ENCODE measurements at places on chromosomes 1 and 21.

DNA sequence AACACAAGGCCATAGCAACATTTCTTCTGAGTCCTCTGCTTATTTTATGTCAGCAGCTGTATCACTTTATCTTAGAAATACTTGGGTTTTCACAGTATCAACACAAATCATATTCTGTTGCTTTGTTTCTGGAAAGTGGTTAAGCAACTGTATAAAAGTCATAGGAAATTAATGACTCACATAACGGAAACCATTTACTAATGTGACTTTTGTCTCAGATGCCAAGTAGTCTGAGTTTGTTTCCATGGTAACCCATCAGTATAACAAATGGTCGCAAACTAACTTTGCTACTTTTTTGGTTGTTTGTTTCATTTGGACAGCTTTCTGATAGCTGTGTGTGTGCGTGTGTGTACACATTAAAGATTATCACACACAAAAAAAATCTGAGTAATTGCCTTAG, 31.1 kb downstream of the EEIG2 start:
- peak; percentile 70 for DNase-seq

GRCh38 chr21:45140346-45140940, 66.1 kb downstream of the ADARB1 start:
- peak; percentile 70 for DNase-seq

- DNase-seq: no peak
Measured at GRCh38 chr1:154623358-154623757, 15.4 kb upstream of the ADAR start.

GRCh38 chr1:225899044-225899925, 10.3 kb upstream of the LEFTY1 start:
- DNase-seq: no peak

- DNase-seq: no peak
Measured at GRCh38 chr1:213692321-213692720, 295.5 kb upstream of the PROX1 start.

DNA sequence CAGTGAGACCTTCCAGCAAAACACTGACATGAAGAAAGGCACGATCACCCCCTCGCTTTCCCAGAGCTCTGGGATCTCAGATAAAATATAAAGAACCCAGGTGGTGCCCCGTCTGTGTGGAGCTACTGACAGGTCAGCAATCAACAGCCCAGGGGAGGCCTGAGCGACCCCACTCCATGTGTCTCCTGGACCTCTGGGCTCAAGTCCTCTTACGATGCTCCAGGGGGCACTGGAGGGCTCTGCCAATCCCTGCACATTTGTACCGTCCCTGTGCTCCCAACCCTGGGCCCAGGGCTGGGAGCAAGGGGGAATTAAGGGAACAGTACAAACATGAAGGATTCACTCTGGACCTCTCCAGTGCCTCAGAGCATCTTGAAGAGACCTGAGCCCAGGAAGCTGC, 12.5 kb downstream of the S100A7A start:
- no peak for DNase-seq

GRCh38 chr1:184387476-184388318, 868 bp downstream of the C1orf21 start:
- DNase-seq: peak; percentile 45

DNA sequence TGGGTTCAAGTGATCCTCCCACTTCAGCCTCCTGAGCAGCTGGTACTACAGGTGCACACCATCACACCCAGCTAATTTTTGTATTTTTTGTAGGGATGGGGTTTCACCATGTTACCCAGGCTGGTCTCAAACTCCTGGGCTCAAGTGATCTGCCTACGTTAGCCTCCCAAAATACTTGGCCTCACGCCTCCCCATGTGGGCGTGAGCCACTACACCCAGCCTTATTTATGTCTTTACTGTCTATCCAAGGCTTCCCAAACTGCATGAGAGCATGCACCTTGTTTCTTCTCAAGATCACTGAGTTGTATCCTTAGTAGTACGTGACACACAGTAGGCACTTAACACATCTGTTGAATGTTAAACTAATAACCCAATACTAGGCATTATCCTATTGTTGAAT, 14.2 kb downstream of the WASF2 start:
- no peak for DNase-seq

- peak; percentile 55 for DNase-seq
Measured at GRCh38 chr1:96722161-96722922, 758 bp downstream of the PTBP2 start.

DNA sequence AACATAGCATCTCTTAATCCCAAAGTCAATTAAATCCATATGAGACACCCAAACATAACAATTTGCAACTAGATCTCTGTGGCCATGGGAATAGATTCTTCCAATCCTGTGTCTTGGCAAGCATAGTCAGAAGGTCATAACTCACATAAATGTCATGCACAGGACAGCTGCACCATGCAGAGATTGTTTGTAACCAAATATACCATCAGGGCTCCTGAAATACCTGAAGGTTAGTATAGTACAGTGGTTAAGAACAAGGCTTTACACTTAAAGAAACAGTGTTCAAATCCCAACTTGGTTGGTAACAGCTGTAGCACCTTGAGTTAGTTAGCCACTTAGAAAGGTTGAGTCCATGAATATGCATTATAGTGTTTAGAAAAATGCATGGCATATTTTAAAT, 82.6 kb upstream of the CCDC190 start:
- DNase-seq: peak; percentile 26

DNA sequence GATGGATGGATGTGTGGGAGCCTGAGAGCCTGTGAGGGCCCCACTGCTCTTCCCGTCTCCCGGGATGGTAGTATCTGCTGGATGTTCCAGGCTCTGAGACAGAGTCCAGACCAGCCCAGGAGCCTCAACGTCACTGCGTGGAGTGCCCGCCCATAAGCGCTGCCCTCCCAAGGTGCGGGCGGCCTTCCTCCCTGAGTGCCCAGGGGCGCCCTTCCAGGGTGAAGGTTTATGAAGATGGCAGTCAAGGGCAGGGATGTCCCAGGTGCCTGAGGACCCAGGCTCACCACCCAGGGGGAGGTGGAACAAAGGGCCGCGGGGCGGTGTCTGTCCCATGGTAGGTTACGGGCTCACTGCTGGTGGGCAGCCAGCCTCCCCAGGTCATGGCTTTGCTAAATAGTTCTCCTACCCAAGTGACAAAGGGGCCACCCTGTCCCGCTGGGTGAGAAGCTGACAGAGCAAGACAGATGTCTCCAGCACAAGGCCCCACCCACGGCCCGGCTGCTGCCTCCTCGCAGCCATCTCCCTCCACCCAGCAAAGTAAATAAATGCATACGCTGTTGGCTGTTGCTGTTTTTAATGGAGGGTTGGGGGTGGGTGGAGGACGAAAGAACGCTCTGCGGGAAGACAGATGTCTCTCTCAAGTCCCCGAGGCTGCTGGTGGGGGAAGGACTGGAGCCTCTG, 9.0 kb upstream of the GPR153 start:
- DNase-seq: no peak

- no peak for DNase-seq
Measured at GRCh38 chr1:181160322-181160721, 71.8 kb downstream of the IER5 start.

- DNase-seq: peak; percentile 28
Measured at GRCh38 chr1:42333662-42334239, 1.3 kb downstream of the FOXJ3 start.

DNA sequence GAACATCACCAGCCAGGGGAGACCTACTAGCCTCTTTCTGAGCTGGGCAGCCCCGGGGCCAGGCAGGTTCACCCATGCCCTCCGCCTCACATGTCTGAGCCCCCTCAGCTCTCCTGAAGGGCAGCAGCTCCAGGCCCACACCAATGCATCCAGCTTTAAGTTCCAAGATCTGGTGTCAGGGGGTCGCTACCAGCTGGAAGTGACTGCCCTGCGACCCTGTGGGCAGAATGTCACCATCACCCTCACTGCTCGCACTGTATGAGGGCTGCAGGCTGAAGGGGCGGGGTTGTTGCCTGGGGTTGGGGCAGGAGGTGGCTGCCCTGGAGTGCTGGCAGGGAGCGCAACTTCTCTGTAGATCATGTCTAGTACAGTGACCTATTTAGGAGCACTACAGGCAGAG, 8.5 kb upstream of the PTPN7 start:
- DNase-seq: no peak

- DNase-seq: no peak
Measured at GRCh38 chr1:169060919-169061639, 45.4 kb upstream of the ATP1B1 start.

- no peak for DNase-seq
Measured at GRCh38 chr1:230430499-230430898, 4.4 kb upstream of the PGBD5 start.

- DNase-seq: peak; percentile 50
Measured at GRCh38 chr1:241950390-241950789, 7.2 kb upstream of the BECN2 start.

- DNase-seq: no peak
Measured at GRCh38 chr1:98550076-98550475, 111.4 kb upstream of the SNX7 start.

DNA sequence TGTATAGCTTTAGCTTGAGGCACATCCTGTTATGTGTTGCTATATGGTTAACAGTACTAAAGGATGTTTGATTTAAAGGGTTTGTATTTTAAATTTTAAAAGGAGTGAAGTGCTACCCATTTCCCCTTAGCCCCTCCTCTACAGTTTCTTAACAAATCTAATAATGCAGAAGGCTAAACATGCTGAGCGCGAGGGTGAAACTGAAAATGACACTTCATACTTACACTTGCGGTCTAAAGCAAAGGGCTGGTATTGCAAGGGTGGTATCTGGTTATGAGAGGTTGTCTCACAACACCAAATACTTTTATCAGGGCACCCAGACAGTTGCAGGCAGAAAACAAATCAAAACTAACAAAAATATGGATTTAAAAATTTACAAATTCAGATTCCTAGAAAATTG, 172.3 kb downstream of the SIPA1L2 start:
- no peak for DNase-seq

GRCh38 chr1:72399807-72400206, 117.5 kb upstream of the NEGR1 start:
- DNase-seq: no peak

- DNase-seq: no peak
Measured at GRCh38 chr1:2073382-2074230, 23.4 kb downstream of the PRKCZ start.

GRCh38 chr1:211487082-211487481, 4.9 kb downstream of the RD3 start:
- DNase-seq: no peak

GRCh38 chr1:1374589-1374928, 448 bp downstream of the AURKAIP1 start:
- no peak for DNase-seq

GRCh38 chr1:157955221-157955620, 38.2 kb upstream of the KIRREL1 start:
- DNase-seq: no peak

DNA sequence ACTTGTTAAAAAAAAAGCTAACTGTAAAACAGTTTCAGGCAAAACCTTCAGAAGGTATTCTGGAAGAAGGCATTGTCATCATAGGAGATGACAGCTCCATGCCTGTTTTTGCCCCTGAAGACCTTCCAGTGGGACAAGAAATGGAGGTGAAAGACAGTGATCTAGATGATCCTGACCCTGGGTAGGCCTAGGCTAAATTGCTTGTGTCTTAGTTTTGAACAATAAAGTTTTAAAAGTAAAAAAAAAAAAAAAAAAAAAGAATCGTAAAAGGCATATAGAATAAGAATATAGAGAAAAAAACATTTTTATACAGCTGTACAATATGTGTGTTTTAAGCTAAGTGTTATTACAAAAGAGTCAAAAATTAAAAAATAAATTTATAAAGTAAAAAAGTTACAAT, 106.6 kb upstream of the PLXNA2 start:
- no peak for DNase-seq

DNA sequence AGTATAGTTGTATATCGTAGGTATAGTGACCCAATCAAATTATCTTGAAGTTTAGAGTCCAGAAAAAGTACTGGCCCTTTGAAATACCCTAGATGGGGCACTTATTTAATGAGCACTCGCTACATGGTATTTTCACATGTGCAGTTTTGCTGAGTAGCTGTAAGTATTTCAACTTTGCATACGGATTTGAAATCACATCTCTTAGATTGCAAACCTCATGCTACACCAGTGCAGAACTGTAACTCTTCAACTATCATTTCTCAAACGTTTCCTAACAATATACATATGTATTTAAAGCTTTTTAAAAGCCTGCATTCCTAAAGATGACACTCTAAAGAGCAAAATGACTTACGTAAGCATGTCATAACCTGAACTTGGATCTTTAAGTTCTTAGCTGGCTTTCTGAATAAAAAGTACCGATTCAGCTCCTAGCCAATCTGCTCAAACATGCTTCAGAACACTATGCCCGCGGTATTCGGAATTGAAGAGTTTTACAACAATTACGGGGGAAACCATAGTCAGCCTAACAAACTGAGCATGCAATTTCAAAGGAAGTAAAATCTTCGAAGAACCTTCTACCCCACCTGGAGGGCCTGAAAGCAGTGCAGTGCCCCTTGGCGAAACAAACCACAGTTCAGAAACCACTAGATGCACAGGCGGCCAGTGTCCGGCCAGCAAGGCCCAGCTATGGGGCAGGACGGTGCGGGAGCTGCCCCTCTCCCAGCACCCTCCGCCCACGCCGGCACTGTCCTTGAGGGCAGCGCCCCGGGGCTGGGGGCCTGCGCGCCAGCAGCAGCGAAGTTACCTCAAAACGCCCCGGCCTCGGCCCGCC, 863 bp downstream of the FH start:
- DNase-seq: peak; percentile 38

- DNase-seq: no peak
Measured at GRCh38 chr1:55352080-55352810, 137.1 kb upstream of the USP24 start.

DNA sequence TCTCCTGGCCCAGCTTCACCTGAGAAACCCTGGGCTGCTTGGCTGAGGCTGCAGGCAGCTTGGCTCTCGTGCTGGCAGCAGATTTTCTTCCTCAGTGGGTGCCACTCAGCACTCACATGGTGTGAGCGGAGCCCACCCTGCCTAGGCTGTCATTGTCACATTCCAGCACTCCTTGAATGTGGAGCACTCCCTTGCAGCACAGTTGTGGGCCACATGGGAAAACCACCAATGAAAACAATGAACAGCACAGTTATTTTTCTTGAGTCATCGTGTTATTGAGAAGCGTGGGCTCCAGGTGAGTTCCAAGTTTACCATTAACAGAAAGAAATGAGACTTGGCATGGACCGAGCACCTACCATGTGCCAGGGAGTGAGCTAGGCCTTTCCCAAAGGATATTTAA, 27.2 kb upstream of the TRIM67 start:
- DNase-seq: peak; percentile 46

DNA sequence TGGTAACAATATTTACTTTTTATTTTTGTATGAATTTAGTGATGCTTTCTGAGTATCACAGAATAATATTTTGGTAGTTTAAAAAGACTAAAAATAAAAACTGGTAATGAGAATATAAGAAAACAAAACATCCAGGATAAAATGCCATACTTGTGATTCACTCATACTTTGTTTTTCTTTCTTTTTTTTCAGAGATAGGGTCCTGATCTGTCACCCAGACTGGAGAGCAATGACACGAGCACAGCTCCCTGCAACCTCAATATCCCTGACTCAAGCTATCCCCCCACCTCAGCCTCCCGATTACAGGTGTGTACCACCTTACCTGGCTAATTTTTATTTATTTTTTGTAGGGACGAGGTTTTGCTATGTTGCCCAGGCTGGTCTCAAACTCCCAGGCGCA, 64.2 kb upstream of the ADAM30 start:
- DNase-seq: no peak

- DNase-seq: no peak
Measured at GRCh38 chr21:44438531-44439210, 16.6 kb upstream of the LRRC3 start.
